ENCODE measurements at places on chromosomes 7 and 10. TPM values are rescaled to one million over a fixed set of nuclear protein-coding genes. Genes with fewer than 3 reads are reported as not detected.

ARHGEF35 gene
- 0.55 TPM for total RNA-seq

IFIT2 gene
- 1.9 TPM for total RNA-seq

RNF148 gene
- total RNA-seq: not detected

TCAF1 gene
- 19.9 TPM for total RNA-seq

AS3MT gene
- 3.2 TPM for total RNA-seq

MKI67 gene
- total RNA-seq: 58.9 TPM

All from A549 treated with AZD2906 at 1 μM for 4 hours (cell line).